ENCODE measurements at places on chromosomes 1 and 21. TPM values are rescaled to one million over a fixed set of nuclear protein-coding genes. Genes with fewer than 3 reads are reported as not detected.

Gene MMEL1
- total RNA-seq: 2.6 TPM

Gene LCA5L
- total RNA-seq: 1.1 TPM

Gene PIK3R3
- total RNA-seq: 16.2 TPM

Gene LCE3D
- not detected for total RNA-seq

DNA sequence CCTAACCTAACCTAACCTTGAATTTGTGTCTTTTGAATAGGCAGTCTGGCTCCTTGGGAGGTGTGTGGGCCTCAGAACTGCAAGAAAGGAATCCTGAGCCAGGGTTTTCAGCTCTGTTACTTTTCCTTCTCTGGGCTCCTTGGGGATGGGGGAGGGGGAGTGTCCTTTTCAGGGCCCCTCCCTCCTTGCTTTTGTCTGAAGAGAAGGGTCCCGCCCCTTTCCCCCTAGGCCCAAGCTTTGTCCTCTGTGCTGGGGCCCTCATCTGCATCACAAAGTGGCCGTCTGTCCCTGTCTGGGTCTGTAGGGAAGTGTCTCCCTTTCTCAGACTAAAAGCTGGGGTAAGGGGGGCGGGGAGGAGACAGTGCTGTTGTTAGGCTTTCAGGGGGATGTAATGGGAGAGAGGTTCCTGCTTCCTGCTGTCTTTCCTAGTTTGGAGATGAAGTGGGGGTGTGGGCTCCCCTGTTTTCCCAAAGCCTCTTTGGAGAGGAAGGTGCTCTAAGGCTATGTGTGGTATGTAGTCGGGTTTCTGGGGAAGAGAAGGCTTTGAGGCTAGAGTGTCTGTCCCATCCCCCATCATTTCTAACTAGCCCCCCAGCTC lies 3.1 kb downstream of the AGO1 start:
- no peak for DNase-seq

- DNase-seq: no peak
Measured at GRCh38 chr1:35532497-35533223, 24.5 kb downstream of the KIAA0319L start.

DNA sequence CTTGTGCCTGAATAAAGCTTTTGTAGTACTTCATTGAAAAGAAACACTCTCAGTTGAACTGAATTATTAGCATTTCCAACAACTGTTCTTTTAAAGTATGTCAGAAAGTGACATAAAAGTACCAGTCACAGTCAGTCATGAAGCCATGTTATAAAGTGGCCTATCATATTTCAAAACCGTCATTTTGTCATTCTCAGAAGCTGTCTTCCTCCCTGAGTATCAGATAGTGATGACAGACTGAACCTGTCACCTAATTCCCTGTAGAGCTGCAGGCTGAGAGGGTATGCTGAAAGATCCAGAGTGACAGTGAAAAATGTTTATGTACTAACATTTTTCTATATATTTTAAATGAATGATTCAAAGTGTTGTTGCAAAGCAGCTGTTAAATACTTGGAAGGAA lies 1121.7 kb upstream of the PRMT6 start:
- no peak for DNase-seq

DNA sequence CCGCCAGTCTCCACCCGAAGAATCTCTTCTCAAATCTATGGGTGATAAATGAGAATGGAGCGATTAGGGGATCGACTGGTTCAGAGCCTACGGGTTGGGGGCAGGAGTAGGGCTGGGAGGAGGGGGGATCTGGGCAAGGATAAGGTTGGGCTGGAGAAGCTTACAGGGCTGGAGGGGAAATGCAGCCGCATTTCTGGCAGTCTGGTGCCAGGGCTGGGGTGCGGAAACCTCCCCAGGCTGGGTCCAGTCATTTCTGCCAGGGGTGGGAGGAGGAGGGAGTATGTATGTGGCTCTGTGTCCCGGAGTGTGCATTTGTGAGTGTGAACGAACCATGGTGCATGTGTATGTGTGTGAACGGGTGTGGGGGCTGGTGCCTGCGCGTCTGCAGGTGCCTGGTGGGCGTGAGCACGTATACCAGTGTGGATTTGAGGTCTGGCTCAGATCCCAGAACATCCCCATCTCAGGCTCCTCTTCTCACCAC lies 10.2 kb downstream of the C1orf216 start:
- no peak for DNase-seq

- DNase-seq: no peak
Measured at GRCh38 chr21:46390603-46391545, 66.9 kb downstream of the PCNT start.

GRCh38 chr1:147539122-147539575 lies 2.2 kb upstream of the BCL9 start:
- no peak for DNase-seq

DNA sequence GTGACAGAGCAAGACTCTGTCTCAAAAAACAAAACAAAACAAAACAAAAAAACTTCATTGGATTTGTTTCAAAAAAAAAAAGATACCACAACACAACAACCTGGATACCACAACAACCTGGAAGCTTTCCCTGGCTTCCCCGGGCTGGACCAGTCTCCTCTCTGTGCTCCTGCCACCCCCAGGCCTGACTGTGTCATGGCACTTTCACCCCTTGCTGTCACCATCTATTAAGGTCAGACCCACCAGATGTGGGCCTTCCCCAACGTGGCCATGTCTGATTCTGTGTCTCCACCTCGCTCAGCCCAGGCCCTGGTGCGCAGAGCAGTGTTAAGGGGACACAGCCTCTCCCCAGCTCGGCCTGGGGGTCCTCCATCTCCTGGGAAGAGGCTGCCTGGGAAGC lies 28.3 kb upstream of the ACOT11 start:
- DNase-seq: no peak

DNA sequence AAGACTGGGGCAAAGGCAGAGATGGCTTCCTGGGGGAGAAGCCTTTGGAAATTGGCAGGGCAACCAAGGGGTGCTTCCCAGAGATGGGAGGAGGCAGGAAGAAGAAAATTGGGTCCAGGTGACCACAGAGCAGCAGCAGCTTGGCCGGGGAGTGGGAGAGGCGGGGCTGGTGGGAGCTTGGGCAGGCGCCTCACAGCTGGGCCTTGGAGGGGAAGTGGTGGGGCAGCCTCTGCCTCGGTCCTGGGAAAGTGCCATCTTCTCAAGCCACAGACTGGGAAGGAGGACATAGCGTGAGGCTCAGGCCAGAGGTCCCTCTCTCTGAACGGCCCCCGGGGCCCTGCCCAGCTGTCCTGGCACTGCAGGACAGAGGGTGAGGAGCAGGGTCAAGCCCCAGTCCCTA lies 24.0 kb upstream of the WASF2 start:
- DNase-seq: no peak

DNA sequence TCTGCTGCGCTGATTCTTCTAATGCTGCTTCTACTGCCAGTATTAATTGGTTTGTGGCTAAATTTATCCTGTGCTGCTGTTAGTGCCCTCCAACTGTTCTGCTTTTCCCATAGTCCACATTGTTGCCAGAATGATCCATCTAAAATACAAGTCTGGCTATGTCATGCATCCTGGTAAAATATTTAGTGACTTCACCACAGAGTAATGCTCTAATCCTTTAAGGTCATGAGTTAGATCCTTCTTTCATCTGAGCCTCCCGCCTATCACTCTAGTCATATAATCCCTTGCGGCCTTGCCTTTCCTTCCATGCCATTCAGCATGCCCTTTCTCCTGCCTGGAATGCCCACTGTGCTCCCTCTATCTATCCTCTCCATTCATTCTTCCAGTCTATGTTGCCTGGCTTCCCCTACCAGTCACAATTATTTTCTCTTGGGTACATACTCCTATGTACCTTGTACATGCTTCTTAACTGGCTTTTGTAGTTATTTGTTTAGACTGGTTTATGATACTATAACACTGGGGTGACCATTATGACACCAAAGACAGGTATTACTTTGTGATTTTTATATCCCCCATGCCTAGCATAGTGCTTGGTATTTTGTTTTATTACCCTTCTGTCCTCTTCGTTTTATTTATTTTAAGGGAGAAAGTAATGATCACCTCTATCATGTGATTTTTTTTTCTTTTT lies 144.0 kb downstream of the MAGI3 start:
- no peak for DNase-seq

DNA sequence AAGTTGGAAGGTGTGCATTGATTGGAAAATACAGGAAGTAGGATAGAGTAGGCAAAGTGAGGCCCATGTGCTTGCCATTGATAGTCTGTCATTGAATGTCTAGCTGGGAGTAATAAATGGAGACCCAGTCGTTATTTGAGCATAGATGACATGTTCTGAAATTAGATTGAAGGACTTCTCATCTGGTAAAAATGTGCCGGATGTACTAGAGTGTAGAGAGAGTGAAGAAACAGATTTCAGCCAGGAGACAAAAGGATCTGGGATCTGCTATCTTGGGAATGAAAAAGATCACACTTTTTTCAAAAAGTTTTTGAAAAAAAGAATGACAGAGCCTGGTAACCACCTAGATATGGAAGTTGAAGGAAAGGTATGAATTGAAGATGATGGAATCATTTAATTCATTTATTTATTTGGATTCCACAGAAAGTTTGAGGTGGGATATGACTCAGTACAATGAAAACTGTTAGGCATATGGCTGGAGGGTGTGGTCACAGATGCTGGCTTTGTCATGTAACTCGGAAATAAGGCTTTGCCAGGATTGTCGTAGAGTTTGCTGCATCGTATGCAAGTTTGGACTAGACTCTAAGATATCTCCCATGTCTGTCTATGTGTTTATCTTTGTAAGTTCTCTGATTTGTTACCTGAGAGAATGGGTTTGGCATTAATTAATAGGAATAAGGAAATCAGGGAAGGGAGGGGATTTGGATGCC lies 137.1 kb downstream of the PBX1 start:
- no peak for DNase-seq
